Caco-2 (cell line): ENCODE measurements at places on chromosomes 6 and 20.
A peak's percentile ranks its signal among the peaks of the same experiment; 100 is the strongest.

DNA sequence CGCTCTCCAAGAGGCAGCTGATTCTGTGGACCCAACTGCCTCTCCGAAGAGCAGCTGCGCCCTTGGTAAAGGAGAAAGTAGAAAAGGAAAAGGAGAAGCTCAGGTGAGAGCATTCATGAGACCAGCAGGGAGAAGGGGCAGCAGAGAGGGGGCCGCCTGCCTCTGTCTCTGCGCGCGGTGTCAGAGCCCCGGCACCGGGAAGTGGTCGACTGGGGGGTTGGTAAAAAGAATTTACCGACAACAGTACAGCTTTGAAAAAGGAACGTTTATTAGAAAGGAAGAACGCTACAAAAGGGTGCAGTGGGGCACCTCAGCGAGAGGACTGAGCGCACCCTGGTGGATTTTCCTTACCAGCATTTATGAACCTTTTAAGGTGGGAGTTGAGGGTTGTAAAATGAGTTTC, 61.9 kb downstream of the GPR6 start:
- H3K36me3 ChIP-seq = no peaks in the 10 kb centered on the region
- DNase-seq = peak; percentile 44
- H3K4me3 ChIP-seq = peak overlapping the region; percentile 31
- H3K27ac ChIP-seq = peak overlapping the region; percentile 60
- H3K4me1 ChIP-seq = no peaks in the 10 kb centered on the region

DNA sequence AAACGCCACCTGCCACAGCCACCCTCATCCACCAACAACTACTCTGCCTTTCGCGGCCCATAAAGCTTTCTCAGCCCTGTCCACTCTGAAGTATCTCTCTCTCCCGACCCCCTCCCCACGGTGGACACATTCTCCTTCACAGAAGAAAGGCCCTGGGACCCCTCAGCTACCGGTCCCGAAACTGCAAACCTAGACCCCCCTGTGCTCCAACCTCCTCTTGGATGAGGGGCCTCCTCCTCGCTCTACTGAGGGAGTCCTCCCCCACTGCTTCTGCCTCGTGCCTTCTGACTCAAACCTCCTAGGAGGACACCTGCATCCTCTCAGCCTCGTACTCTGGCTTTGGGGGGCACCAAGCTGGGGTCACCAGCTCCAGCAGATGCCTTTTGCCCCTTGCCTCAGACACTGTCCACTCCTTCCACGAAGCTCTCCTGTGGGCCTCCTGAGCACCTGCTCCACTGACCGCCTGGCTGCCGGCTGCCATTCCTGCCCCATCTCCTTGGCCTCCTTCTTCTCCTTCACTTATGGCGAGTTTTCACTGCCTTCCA, 24.9 kb downstream of the RNASET2 start:
- H3K27ac ChIP-seq = no peak overlapping the region
- no peak for DNase-seq
- no peaks in the 10 kb centered on the region for H3K4me1 ChIP-seq
- H3K4me3 ChIP-seq = no peak overlapping the region

GRCh38 chr20:21534453-21534852, 20.6 kb upstream of the NKX2-2 start:
- H3K4me1 ChIP-seq = no peaks in the 10 kb centered on the region
- H3K27me3 ChIP-seq = 0 out of 2 replicates have a peak, but pooled peaks cover 1% of the 10 kb centered on the region
- H3K4me3 ChIP-seq = no peak overlapping the region
- no peaks in the 10 kb centered on the region for H3K36me3 ChIP-seq
- no peak overlapping the region for H3K27ac ChIP-seq

GRCh38 chr20:3800878-3801260, 4.8 kb downstream of the CDC25B start:
- H3K27ac ChIP-seq = peak overlapping the region; percentile 70
- H3K4me3 ChIP-seq = no peak overlapping the region
- no peak for DNase-seq
- peaks cover 10% of the 10 kb centered on the region for H3K36me3 ChIP-seq
- peaks cover 39% of the 10 kb centered on the region for H3K4me1 ChIP-seq

DNA sequence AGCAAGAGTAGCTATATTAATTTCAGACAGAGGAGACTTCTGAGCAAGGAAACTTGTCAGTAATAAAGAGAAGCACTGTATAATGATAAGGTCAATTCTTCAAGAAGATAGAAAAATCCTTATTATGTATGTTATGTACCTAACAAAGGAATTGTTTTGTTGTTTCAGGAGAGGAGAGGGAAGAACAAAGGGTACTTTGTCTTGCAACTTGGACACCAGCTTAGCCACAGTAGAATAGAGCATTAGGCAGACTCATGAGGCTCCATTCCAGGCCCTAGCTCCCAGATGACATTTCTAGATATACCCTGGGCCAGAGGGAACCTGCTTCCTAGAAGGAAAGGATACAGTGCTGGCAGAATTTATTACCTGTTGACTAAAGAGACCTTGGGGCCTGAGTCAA, 6.5 kb upstream of the NUS1 start:
- no peak for DNase-seq
- no peak overlapping the region for H3K27ac ChIP-seq
- no peaks in the 10 kb centered on the region for H3K27me3 ChIP-seq
- H3K36me3 ChIP-seq = no peaks in the 10 kb centered on the region
- no peak overlapping the region for H3K4me3 ChIP-seq
